Mammary microvascular endothelial cell (primary cell): ENCODE measurements at places on chromosomes 5 and 9. TPM values are rescaled to one million over a fixed set of nuclear protein-coding genes. Genes with fewer than 3 reads are reported as not detected.

Gene BSPRY
- not detected in 2 replicates for total RNA-seq

Gene PLAC8L1
- not detected in 2 replicates for total RNA-seq

Gene NEURL1B
- 3.8 and 5.3 TPM in 2 replicates for total RNA-seq

Gene RAD50
- total RNA-seq, result 12.7 and 14.4 TPM in 2 replicates

Gene IL31RA
- 0.53 and 1.4 TPM in 2 replicates for total RNA-seq

Gene KCNIP1
- 0.10 and 0.20 TPM in 2 replicates for total RNA-seq

Gene OR13C2
- total RNA-seq, result not detected in 2 replicates

Gene PCDHB3
- 0.30 and 0.47 TPM in 2 replicates for total RNA-seq

Gene ENTREP1
- total RNA-seq, result 3.3 and 3.7 TPM in 2 replicates

Gene PCDHGA10
- 1.7 and 2.6 TPM in 2 replicates for total RNA-seq

Gene ANKRD20A1
- total RNA-seq, result not detected in 2 replicates

Gene SIT1
- total RNA-seq, result not detected in 2 replicates

Gene FOXD4
- not detected in 2 replicates for total RNA-seq

Gene MARCHF6
- total RNA-seq, result 17.2 and 17.4 TPM in 2 replicates

Gene GMCL2
- total RNA-seq, result not detected in 2 replicates

Gene PCDHGB6
- total RNA-seq, result 0.73 and 1.2 TPM in 2 replicates

Gene PCDHB13
- total RNA-seq, result 0.30 and 0.33 TPM in 2 replicates

Gene GABRA1
- not detected in 2 replicates for total RNA-seq

Gene SOX30
- 0.05 TPM in 1 of 2 replicates, not detected in the other for total RNA-seq

Gene TMEM252
- total RNA-seq, result not detected in 2 replicates

Gene INSL4
- total RNA-seq, result not detected in 2 replicates

Gene C9orf153
- total RNA-seq, result not detected in 2 replicates

Gene C9orf40
- 9.5 and 10.4 TPM in 2 replicates for total RNA-seq
